ENCODE measurements at places on chromosomes 5 and 9. TPM values are rescaled to one million over a fixed set of nuclear protein-coding genes. Genes with fewer than 3 reads are reported as not detected.

The GAS1 gene
- 46.3 TPM for polyA plus RNA-seq

The BNIP1 gene
- polyA plus RNA-seq = 9.5 TPM

The IFNW1 gene
- not detected for polyA plus RNA-seq

The PCDHB10 gene
- 5.1 TPM for polyA plus RNA-seq

The MARVELD2 gene
- polyA plus RNA-seq = 1.4 TPM

The LCN9 gene
- polyA plus RNA-seq = not detected

The CDKN2B gene
- polyA plus RNA-seq = 4.2 TPM

The ZDHHC11B gene
- polyA plus RNA-seq = 5.8 TPM

The SHOC1 gene
- polyA plus RNA-seq = 0.05 TPM

DNA sequence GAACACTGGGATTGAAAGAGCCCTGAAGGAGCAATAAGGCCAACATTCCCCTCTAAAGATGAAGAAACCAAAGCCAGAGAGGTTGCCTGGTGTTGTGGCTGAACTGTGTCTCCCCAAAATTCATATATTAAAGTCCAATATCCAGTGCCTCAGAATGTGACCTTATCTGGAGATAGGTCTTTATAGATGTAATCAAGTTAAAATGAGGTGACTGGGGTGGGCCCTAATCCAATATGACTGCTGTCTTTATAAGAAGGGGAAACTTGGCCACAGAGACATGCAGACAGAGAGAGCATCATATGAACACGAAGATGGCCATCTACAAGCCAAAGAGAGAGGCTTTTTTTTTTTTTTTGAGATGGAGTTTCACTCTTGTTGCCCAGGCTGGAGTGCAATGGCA lies 66.9 kb upstream of the PLPP1 start:
- no peak for DNase-seq

DNA sequence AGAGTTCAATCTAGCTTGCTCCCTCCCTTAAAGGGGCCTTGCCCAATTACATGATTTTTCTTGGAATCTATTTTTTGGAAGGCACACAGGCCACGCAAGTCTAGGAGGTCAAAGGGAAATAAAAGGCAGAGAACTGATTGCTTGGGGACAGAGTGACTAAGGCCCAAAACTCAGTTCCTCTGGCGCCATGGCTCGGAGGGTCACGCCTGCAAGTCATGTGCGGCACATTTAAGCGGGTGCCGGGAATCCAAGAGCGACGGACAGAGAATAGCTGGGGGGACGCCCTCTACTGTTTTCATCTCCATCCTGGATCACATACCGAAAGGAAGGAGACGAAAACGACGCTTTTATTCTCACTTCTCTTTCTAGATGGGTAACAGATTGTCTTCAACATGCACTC lies 78.6 kb downstream of the FREM1 start:
- DNase-seq = no peak

DNA sequence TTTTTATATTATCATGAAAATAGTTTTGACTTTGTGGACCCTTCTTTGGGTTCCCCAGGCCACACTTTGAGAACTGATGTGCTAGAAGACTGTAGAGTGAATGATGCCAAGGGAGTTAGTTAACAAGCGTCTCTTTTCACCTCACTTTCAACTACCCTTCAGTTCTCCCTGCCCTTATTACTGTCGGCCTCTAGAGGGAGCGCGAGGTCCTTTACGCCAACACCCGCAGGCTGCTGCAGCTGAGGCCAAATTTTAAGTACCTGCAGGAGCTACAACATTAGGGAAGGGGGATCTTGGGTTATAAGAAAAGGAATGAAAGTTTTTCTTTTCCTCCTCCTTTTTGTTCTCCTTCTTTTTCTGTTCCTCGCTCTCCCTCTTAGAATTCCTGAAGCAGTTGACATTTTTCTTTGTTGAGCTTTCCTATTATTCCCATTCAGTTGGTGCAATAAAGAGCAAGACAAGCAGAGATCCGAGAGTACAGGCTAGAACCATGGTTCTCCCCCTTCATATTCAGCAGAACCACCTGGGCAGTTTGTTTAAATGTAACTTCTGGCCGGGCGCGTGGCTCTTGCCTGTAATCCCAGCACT lies 84.0 kb downstream of the ZFAND5 start:
- DNase-seq = no peak

DNA sequence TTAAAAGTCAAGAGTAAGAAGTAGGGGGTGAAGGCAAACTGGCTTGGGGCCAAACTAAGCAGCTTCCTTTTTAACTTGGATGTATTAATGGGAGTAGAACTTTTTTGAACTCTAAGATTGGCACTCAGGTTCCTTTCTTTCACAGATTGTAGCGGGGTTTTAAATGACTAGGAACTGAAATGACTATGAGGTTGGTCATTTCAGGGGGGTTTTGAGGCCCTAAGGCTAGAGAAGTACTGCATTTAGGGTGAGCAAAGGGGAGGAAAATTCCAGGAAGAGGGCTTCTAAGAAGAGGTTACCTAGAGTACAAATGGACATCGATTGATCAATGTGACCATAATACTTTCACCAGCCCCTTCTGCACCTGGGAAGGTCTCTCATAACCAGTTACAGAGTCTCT lies 381.8 kb downstream of the MLLT3 start:
- no peak for DNase-seq

DNA sequence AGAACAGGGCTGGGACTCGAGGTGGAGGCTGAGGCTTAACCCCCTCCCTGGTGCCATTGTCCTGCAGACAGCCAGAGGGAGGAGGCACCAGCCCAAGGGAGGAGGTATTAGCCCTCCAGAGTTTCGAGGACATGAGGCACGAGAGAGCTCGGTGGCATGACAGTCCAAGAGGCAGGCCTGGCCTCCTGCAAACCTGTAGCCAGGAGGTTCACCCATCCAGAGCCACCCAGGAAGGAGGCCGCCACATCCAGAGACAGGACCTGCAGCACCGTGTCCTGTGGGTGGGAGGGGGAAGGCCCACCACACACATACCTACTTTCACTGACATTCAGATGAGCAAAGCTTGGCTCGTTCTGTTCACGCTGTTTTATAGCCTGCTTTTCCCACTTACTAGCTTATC lies 75.2 kb upstream of the ADAMTS2 start:
- DNase-seq = no peak

- DNase-seq = no peak
Observed at GRCh38 chr9:126664900-126665643, 51.3 kb downstream of the LMX1B start.

- DNase-seq = no peak
Observed at GRCh38 chr9:108537756-108538155, 318.0 kb downstream of the ACTL7B start.

DNA sequence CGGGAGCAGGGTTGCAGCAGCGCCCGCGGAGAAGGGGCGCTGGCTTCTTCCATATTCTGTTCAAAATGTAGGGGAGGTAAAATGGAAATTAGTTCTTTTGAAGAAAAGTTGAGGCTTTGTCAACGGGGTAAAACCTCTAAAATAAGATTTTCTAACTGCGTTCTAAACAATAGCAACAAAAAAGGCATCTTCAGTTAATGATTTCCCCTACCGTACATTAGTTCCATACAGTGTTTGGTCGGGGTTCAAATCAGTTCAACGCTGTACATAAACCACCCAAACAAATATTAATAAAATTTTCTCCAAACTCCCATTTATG lies 343 bp upstream of the FANCC start:
- DNase-seq = no peak

GRCh38 chr9:138021251-138022056 lies 143.9 kb downstream of the CACNA1B start:
- no peak for DNase-seq

- DNase-seq = no peak
Observed at GRCh38 chr5:33968211-33969005, 16.1 kb downstream of the SLC45A2 start.

GRCh38 chr5:73952872-73953271 lies 326.9 kb downstream of the ARHGEF28 start:
- DNase-seq = no peak

DNA sequence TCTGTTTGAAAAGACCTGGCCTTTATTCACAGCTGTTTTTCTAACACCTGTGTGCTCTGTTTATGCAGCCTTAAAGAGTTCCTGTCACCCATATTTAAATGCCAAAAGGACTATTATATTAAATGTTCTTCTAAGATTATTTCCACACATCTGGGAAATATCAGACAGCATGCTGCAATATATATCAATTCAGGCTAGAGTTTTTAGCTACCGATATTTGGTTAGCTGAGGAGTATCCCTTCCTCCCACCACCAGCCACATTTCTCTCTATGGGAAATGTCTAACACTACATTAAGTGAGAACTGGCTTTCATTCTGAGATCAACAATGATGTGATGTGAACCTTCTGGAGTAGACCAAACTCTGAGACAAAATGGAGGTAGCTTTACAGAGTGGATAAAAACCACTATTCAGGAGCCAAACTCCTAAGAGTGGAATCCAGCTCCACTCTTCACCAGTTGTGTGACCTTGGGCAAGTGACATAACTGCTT lies 509.2 kb downstream of the ZNF608 start:
- no peak for DNase-seq

GRCh38 chr9:126992427-126992826 lies 77.8 kb downstream of the RALGPS1 start:
- no peak for DNase-seq

- no peak for DNase-seq
Observed at GRCh38 chr9:21592063-21592338, 109.9 kb upstream of the IFNE start.

All from urinary bladder (tissue), 4 donors.